ENCODE measurements at places on chromosomes 3 and 15. TPM values are rescaled to one million over a fixed set of nuclear protein-coding genes. Genes with fewer than 3 reads are reported as not detected.

Gene STRIT1
- not detected for total RNA-seq

Gene CDHR4
- total RNA-seq = not detected

Gene ERC2
- not detected for total RNA-seq

Gene TXNRD3
- total RNA-seq = 9.4 TPM

Gene ATP10A
- total RNA-seq = 0.97 TPM

Gene AQR
- total RNA-seq = 15.1 TPM

Gene PPP2R3A
- total RNA-seq = 12.3 TPM

Gene PCLAF
- 16.2 TPM for total RNA-seq

Gene ACTC1
- not detected for total RNA-seq

Gene CSPG5
- not detected for total RNA-seq

Gene COL6A6
- 0.18 TPM for total RNA-seq

Gene SH2D7
- not detected for total RNA-seq

Gene FSIP1
- total RNA-seq = 0.97 TPM

Gene ZBED2
- not detected for total RNA-seq

Gene DUOX2
- not detected for total RNA-seq

Gene GP9
- total RNA-seq = not detected

Gene NR2F2
- total RNA-seq = 14.9 TPM

Gene ATP13A5
- total RNA-seq = not detected

Gene SMAD6
- 48.9 TPM for total RNA-seq

Gene CHRFAM7A
- not detected for total RNA-seq

Gene GOLGA8M
- not detected for total RNA-seq

Gene MME
- 80.3 TPM for total RNA-seq

Gene LDHAL6B
- total RNA-seq = not detected

Gene CCR2
- not detected for total RNA-seq

Gene IGSF10
- total RNA-seq = 3.4 TPM

Gene NUSAP1
- 18.1 TPM for total RNA-seq

Gene GOLGA6L4
- total RNA-seq = 0.16 TPM

All from cardiac atrium fibroblast (primary cell).